ENCODE measurements at places on chromosomes 12 and 14.

GRCh38 chr12:49813131-49813530 is 15.1 kb downstream of the NCKAP5L start:
- no peak for DNase-seq

- no peak for DNase-seq
These were observed 5.9 kb upstream of the TEX22 start for GRCh38 chr14:105392131-105393090.

DNA sequence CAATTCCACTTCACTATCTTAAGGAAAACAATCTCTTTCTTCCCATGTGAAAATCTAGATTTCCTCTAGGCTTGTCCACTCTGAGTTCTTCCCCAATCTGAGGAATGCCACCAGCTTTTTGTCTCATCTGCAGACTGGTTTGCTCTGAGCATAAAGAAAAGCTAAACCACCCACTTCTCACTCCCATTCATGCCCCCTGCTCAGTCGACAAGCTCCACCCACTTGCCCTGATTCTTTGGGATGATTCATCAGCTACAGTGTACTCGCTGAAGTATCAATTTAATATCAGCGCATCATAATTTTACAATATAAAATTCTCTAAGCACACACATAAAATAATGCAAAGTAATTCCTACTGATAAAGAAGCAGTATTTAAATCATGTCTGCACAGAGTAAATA is 209.1 kb downstream of the GRIN2B start:
- no peak for DNase-seq

GRCh38 chr14:24662753-24663152 is 28.8 kb upstream of the GZMB start:
- DNase-seq = no peak

- no peak for DNase-seq
These were observed 5.8 kb downstream of the ASB2 start for GRCh38 chr14:93970585-93970964.

- no peak for DNase-seq
These were observed 19.0 kb downstream of the NINJ2 start for GRCh38 chr12:644303-644639.

DNA sequence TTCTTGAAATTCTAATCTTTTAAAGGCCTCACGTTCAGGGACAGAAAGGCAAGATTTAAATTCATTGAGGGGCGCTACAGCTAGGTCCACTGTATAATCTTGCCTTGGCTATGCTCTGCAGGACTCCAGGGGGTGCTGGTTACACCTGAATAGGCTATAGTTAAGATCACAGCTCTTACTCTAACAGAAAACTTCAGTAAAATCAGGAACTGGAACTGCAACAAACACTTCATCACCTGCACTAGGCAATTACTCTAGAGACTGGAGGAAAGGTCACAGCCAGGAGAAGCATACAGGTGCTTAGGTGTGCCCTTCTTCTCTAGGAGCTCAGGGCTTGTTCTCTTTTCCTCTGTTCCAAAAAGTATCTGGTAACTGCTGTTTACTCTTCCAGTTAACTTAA is 20.9 kb downstream of the SLCO1C1 start:
- no peak for DNase-seq

- no peak for DNase-seq
These were observed 541.6 kb downstream of the TMEM121 start for GRCh38 chr14:106067935-106068334.
